ENCODE measurements at places on chromosomes 5 and 9. TPM values are rescaled to one million over a fixed set of nuclear protein-coding genes. Genes with fewer than 3 reads are reported as not detected.

DNA sequence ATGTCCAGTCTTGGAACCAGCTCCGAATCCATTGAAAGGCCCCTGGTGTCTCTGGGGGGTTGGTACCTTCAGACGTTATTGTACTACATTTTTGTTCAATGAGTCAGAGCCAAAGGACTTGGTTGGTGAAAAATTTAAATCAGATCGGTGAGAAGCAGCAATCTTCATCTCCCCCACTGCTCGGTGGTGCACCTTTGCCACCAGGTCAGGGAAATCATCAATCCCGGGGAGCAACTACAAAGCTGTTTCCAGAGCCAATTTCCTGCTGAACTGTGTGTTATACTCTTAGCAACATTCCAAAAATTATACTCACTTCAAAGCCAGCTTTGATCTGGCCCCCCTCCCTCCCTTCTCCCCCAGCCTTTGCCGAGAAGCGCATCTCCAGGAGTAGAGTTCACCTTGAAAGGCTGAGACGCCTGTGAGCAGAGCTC lies 375.2 kb upstream of the WWC1 start:
- H3K27me3 ChIP-seq: no peaks in the 10 kb centered on the region
- DNase-seq: no peak
- no peaks in the 10 kb centered on the region for H3K36me3 ChIP-seq
- H3K4me3 ChIP-seq: no peak overlapping the region

- peaks cover 4% of the 10 kb centered on the region for H3K36me3 ChIP-seq
- peak overlapping the region; percentile 87 for H3K27ac ChIP-seq
- H3K4me1 ChIP-seq: peaks cover 29% of the 10 kb centered on the region
- H3K4me3 ChIP-seq: peak overlapping the region; percentile 86
Observed at GRCh38 chr5:73565969-73566547, 515 bp downstream of the UTP15 start.

DNA sequence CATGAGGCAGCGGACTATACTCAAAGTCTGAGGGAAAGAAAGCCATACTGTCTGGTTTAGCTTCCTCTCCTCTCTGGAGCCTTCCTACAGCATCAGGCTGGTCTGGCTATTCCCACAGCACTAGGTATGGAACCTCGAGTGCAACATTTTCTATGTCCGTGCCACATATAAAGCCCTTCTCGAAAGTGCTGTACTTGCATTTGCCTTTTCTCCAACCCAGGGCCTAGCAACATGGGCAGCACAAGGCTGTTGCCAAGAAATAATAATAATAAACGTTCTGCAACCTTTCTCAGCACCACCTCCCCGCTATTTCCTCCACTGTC lies 804 bp downstream of the MED10 start:
- no peaks in the 10 kb centered on the region for H3K36me3 ChIP-seq
- no peak for DNase-seq
- no peaks in the 10 kb centered on the region for H3K27me3 ChIP-seq
- no peak overlapping the region for H3K27ac ChIP-seq
- H3K4me3 ChIP-seq: peak overlapping the region; percentile 97

DNA sequence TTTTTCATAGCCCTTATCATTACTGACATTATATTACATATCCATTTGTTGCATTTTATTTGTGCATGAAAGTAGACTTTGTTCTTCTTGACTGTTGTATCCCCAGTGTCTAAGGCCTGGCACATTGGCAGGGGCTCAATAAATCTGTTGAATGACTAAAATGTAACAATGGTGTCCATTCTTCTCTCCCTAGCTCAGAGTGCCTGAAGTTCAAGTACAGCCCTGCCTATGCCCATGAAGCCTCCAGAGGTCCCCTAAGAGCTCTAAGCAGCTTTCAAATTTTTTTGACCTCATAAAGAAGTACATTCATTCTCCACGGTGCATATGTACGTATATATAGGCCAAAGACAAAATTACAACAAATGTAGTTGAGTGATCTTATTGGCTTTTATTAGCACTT lies 4.2 kb upstream of the BSPRY start:
- no peaks in the 10 kb centered on the region for H3K27me3 ChIP-seq
- no peak overlapping the region for H3K27ac ChIP-seq
- no peak overlapping the region for H3K4me3 ChIP-seq
- DNase-seq: no peak
- no peaks in the 10 kb centered on the region for H3K4me1 ChIP-seq

GRCh38 chr9:78130004-78130403 lies 98.4 kb upstream of the GNAQ start:
- no peaks in the 10 kb centered on the region for H3K36me3 ChIP-seq
- no peak overlapping the region for H3K4me3 ChIP-seq
- H3K27me3 ChIP-seq: no peaks in the 10 kb centered on the region
- DNase-seq: no peak
- H3K27ac ChIP-seq: no peak overlapping the region

DNA sequence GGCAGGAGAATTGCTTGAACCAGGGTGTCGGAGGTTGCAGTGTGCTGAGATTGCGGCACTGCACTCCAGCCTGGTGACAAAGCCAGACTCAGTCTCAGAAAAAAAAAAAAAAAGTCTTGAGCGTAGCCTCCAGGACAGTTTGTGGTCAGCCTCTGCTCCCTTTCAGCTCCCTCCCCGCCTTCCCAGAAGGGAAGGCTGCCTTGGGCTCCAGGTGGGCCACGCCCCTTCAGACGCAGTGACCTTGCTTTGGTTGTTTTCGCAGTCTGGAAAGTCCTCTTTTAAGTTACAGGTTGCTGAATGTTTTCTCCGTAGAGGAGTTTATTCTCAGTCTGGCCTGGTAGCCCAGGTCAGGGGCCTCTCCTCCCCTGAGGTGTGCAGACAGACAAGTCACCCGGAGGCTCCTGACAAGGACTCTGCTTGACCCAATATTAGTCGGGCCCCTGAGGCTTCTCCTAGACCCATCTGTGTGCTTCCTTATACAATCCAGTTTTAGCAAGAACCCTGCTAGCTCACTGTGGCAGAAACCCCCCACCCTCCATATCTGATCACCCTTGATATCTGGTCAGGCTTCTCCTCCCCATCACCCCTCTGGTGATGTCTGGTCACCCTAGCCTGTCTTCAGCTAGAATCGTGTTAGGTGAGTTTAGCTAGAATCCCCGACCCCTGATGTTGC lies 31.6 kb upstream of the N4BP3 start:
- no peaks in the 10 kb centered on the region for H3K4me1 ChIP-seq
- no peak for DNase-seq
- H3K27me3 ChIP-seq: no peaks in the 10 kb centered on the region
- no peak overlapping the region for H3K27ac ChIP-seq
- H3K4me3 ChIP-seq: no peak overlapping the region

The PHF24 gene
- total RNA-seq: 0.06 TPM

The CKS2 gene
- 4.1 TPM for total RNA-seq

The SLC1A1 gene
- 1.3 TPM for total RNA-seq

The SERINC5 gene
- total RNA-seq: 43.2 TPM
